ENCODE measurements at places on chromosomes 1 and 21.

GRCh38 chr1:186985889-186986491, 157.2 kb downstream of the PLA2G4A start:
- DNase-seq: peak; percentile 67

DNA sequence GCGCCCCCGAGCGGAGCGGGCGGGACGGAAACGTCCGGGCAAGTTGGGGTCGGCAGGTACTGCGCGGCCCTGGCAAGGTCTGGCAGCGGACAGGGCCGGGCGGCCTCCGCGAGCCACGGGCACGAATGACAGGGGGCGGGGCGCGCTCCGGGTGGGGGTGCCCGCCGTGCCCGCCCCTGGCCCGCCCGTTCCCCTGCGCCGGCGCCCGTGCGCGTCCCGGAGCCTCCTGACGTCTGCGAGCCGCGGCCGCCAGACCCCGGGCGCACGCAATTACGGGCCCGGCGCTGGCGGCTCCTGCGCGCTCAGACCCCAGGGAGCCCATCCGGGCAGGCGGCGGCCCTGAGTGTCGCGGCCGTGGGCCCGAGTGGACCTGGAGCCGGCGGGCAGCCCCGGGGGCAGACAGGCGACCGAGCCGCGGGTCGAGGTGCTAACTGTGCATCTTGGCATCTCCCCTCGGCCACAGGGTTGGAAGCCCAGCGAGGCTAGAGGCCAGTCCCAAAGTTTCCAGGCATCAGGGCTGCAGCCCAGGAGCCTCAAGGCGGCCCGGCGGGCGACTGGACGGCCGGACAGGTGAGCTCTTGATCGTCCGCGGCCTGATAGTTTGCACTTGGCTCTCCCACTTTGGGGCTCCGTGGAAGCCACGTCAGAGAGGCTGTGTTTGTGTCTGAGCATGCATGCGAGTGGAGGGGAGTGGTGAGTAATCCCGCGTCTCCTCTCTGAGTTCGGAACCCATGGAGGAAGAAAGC, 918 bp downstream of the MIB2 start:
- DNase-seq: no peak

DNA sequence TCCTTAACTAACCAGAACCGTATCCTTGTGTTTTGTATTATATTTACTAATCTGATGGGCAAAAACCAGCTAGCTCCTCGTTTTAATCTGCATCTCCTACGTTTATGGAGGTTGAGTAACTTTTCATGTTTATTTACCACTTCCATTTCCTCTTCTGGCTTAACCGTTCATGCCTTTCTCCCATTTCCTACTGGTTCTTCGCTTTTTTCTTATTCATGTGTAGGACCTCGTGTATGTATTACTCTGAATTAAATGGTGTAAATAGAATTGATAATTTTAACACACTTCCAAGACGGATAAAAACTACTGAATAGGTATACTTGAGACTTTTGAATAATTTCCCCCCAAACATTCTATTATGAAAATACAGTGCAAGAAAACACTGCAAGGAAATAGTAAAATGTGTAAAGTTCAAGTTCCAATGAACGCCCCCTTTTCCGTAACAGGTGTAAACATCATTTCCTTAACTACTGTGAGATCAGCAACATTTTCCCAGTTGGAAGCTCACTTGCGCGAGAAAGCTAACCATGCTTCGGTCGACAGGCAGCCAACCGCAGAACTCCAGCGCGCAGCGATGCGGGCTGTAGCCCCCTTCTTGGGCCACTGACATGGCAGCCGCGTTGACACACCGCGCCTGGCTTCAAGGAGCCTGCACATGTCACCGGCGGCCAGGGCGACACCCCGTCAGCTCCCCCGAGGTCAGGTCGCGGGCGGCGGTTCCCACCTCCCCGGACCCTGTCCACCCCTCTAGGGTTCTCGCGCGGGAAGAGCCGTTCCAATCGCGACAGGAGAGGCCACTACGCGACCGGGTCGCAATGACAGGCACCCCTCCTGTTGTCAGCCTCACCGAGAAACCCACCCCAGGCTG, 816 bp downstream of the EDEM3 start:
- peak; percentile 54 for DNase-seq

GRCh38 chr1:169859001-169859400, 34.7 kb downstream of the SCYL3 start:
- no peak for DNase-seq

GRCh38 chr1:8602471-8603219, 214.8 kb downstream of the RERE start:
- no peak for DNase-seq

GRCh38 chr1:200146100-200146499, 118.6 kb downstream of the NR5A2 start:
- no peak for DNase-seq

DNA sequence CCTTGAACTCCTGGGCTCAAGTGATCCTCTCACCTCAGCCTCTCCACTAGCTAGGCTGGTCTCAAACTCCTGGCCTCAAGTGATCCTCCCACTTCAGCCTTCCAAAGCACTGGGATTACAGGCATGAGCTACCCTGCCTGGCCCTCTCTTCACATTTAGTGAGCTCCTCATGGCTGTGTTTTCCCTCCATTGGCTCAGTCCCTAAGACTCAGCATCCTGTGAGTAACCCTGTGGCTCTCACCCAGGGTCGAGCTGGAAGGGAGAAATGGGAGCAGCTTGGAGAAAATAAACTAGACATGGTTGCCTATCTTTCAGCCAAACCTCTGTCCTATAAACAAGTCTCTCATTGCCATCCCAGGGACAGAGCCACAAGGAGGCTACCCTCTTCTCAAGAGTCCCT, 17.5 kb downstream of the NCF2 start:
- no peak for DNase-seq

DNA sequence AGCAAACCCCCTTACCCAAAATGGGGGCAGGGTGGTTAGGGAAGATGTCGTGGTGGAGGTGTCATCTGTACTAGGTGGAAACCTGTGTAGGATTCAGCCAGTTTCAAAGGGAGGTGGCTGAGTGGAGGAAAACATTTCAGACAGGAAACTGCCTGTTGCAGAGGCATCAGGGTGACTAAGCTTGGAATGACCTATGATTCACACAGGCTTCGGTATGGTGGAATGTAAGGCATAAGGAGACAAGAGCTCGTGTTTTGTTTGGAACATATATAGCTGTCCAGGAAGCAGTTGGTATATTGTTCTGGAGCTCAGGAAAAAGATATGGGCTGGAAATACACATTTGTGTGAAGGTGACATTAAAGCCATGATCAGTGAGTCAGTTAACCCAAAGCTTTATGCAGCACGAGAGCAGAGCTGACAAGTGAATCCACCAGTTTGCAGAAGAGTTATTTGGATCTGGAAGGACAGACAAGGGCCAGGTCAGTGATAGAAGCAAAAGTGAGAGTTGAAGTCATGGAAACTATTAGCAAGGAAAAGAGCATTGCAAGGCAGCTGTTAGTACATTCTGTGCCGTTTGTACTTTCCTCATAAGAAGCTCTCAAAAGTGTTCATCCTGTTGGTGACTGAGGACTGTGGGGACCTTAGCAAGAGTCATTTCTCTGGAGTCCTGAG, 12.2 kb downstream of the UTP25 start:
- no peak for DNase-seq

DNA sequence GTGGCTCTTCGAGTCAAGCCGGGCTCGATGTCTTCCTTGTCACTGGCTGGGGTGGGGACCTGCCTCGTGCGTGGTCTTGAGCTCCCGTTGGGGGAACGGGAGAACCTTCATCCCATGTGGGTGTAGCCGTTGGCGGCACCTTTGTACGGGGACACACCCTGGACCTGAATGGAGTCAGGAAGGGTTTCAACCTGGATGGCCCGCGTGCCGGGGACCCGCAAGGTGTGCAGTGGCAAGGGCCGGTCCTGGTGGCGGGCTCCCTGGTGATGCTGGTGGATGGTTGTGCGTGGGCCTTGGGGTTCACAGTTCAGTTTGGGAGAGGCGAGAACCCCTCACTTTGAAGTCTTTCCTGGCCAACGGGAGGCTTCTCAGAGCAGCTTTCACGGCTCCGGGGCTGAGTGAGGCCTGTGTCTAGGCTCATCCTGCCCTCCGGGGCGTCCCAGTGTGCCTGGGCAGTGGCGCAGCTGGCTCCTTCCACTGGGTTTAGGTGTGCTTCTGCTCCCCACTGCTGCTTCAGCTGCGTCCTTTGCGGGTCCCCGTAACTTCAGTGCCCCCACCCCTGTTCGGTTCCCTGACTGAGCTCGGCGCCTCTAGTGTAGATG, 11.4 kb downstream of the SKI start:
- DNase-seq: no peak

DNA sequence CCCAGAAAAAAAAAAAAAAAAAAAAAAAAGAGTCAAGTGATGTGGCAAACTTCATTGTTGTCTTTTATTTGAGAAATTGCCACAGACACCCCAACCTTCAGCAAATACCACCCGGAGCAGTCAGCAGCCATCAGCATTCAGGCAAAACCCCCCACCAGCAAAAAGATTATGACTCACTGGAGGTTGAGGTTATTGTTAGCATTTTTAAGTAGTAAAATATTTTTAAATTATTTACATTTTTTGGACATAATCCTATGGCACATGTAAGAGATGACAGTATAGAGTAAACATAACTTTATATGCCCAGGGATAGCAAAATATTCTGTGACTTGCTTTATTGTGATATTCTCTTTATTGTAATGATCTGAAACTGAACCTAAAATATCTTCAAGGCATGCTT, 95.6 kb downstream of the CENPF start:
- no peak for DNase-seq

DNA sequence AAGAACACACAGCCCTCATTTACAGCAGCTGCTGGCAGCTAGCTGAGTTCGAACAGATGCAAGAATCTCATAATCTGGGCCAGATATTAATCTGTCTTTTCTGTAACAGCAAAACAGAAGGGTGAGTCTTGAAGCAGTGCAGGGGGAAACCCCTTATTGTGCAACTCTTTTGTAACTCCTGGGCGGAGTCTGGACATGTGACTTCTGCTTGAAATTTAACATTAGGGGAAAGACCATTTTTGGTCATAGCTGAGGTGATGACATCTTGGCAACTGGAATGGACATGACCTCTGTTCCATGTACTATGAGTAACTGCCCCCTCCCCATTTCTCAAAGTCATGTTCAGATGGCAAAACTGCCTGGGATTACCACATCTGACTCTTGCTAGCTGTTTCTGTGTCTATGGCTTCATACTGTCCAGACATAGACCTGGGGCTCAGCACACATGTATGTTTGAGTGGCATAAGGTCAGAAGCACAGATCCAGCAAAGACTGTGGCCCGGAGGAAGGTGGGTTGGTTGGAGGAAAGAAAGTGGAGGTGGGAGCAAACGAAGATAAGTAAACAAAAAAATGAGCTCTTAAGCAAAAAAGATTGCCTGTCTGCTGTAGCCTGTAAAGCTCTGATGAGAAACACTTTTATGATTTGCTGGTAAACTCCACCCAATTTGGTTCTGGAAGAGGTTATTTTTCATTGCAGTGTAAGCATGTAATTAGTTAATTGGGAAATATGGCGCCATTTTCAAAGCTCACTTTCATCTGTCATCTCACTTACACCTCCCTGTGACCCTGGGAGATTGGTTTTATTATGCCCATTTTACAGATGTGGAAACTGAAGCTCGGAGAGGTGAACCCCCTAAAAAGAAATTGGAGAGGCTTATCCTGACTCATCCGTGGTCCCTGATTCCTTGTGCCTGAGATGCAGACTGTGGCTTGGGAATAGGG, 26.1 kb downstream of the ETS2 start:
- peak; percentile 75 for DNase-seq

- no peak for DNase-seq
Observed at GRCh38 chr1:167229719-167230385, 9.2 kb downstream of the POU2F1 start.

DNA sequence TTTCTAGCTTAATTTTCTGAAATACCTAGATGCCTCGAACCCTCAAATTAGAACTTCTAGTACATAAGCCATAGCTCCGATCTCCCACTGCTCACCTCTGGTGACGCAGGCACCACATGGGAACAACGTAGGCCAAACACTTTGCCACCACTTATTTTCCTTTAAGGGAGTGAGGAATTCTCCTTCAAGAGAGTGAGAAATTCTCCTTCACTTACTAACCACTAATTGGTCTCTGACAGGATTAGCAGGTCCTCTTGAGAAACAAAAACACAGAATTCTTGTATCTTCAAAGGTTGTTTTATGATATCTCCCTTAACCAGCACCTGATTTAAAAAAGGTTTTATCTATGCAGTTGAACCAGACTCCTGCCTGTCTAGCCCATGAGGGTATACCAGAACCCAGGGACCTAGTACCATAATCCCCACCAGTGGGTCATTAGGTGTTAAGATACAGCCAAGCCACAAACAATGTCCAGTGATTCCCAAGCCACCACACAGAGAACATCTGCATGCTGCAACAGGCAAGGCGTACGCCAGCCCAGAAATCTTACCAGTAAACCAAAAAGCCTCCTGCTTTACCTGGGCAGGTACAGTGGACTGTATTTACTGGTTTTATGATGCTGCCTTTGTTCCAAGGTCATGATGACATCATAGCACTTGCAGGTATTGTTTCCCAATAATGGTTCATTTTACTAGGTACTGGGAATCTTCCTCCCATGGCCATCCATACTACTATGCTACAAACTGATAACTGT, 20.3 kb upstream of the CXADR start:
- DNase-seq: no peak

GRCh38 chr1:234901491-234902049, 227.1 kb downstream of the TOMM20 start:
- no peak for DNase-seq

DNA sequence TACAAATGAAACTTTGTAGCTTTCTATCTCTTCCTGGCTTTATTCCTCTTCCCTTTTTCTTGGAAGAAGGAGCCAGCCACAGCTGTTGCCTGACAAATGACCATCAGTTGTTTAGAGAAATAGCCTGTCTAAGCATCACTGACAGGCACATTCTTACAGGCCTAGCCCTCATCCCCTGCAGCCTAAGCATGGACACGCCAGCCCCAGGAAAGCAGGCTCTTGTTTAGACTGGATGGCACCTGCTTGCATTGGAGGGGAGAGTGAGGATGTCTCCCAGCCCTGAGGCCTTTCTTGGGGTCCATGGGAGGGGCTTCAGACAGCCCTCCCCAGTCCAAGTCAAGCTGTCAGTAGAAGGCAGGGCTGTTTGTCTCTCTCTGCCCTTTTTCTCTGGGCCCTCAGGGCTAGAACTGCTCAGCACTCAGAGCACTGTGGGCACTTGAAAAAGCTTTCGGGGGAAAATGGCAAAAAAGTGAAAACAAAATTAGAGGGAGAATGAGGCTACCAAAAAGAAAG, 282.5 kb upstream of the PLXNA2 start:
- no peak for DNase-seq

- DNase-seq: no peak
Observed at GRCh38 chr1:176517484-176517883, 54.5 kb downstream of the PAPPA2 start.

DNA sequence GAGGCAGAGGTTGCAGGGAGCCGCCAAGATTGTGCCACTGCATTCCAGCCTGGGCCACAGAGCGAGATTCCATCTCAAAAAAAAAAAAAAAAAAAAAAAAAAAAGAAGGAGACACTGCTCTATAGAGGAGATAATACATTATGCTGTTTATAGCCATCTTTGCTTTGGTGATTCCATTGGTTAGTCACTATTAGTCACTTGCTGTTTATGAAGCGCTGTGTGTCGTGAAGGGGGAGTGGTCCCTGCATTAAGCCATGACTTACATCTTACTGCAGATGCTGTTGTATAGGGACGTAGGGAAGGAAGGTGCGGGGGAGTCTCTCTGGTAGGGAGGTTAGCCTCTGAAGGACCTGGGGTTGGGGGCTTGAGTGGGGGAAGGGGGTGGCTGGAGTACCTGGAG, 48.3 kb downstream of the HUNK start:
- no peak for DNase-seq

Data from NCI-H524 (cell line).